ENCODE measurements at places on chromosomes 3 and 15. TPM values are rescaled to one million over a fixed set of nuclear protein-coding genes. Genes with fewer than 3 reads are reported as not detected.
A peak's percentile ranks its signal among the peaks of the same experiment; 100 is the strongest.

DNA sequence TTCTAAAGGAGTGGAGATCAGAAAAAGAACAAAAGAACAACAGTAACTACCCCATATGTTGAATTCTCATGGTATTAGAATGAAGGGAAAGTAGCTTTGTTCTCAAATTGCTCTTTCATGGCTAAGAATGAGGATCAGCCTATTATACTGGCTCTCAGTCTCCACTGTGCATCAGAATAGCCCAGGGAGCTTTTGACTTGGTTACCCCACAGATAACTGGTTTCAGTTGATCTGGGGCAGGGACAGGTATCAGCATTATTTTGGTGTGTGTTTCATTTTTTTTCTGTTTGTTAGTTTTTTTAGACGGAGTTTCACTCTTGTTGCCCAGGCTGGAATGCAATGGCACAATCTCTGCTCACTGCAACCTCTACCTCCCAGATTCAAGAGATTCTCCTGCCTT is 311.7 kb upstream of the TLE3 start:
- no peak for DNase-seq

KPNA4 gene
- 8.1 TPM for polyA plus RNA-seq

- DNase-seq: no peak
Observed at GRCh38 chr15:49131403-49131802, 24.0 kb downstream of the COPS2 start.

- no peak for DNase-seq
Observed at GRCh38 chr15:62392376-62392775, 227.3 kb upstream of the C2CD4B start.

SPSB4 gene
- not detected for polyA plus RNA-seq

ZNF662 gene
- polyA plus RNA-seq: 1.1 TPM

ALDH1L1 gene
- polyA plus RNA-seq: not detected

GP9 gene
- polyA plus RNA-seq: not detected

SLC9C1 gene
- polyA plus RNA-seq: not detected

GRCh38 chr3:30198162-30198561 is 408.2 kb upstream of the TGFBR2 start:
- no peak for DNase-seq

DNA sequence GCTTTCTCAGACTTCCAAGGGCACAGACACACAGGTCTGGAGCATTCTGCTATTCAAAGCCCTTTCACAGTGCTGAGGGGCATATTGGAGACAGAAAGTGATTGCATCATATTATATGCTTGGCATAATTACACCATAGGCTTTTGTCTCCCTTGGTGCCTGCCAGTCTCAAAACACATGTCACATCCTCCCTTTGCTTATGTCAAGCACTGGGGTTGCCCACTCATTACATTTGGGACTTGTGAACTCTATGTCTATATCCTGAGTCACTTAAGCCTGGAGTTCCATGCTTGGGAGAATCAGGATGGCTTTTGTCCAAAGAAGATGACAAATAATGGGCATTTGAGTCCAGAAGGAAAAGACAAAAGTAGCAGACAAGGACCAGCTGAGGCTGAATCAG is 12.3 kb upstream of the PDZRN3 start:
- DNase-seq: no peak

TMIE gene
- 1.1 TPM for polyA plus RNA-seq

GRCh38 chr3:45528429-45528828 is 66.1 kb upstream of the LIMD1 start:
- no peak for DNase-seq

BOC gene
- not detected for polyA plus RNA-seq

DNA sequence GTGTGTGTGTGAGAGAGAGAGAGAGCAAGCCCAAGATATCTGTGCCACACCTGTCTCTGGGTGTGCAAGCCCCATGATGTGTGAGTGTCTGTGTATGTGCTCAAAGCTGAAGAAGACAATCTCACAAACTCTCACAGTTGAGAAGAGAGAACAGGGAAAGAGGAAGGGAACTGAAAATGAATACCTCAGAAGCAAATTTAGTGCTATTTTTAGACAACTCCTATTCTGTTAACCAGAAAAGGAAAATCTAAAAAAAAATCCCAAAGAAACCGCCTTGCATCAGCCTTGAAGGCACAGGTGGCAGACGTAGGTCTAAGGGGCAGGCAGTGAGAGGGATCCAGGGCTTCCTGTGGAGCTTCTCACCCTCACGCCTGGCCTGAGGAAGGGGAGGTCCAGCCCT is 47.8 kb downstream of the ATP2B2 start:
- DNase-seq: no peak

DNA sequence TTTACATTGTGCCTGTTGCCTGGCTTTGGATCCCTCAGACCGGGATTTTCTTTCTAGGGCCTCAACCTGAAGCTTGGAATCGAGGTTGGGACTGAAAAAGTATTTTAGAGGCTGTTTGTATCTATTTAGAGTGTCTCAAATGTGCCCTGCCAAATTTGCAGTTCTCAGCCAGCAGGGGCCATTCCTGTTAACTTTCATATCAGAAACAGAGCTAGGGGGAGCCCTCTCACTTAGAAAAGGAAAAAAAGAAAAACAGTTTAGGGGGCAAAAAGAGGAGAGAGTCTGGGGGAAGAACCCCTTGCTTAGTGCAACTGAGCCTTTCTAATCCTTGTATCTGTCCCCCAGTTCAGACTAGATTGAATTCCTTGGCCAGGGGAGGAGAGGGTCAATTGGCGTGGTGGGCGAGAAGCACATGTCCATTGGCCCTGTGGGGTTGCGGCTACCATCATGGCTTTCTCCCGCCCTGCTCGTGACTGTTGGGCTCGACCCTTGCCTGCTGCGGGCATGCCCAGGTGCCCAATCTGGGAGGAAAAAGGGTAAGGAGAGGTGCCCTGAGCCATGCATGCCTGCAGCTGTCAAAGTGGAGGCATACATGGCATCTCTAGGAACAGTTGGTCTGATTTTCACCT is 101.6 kb downstream of the CFAP44 start:
- no peak for DNase-seq

DNA sequence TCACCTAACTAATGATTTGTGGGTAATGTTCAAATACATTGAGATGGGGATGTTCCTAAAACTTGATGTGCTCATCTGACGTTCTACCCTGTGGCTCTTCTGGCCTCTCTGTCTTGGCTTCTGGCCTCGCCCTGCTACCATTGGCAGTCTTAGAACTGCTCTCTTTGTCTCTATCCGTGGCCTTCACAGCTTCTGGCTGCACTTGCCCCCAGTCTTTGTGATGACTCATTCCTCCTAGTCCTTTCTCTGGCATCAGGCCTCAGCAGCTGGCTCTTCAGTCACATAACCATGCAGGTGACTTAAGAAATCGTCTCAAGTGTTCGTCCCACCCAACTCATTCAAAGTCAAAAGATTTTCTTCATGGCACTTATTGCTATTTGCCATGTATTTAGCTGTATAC is 188.1 kb downstream of the BBX start:
- no peak for DNase-seq

DNA sequence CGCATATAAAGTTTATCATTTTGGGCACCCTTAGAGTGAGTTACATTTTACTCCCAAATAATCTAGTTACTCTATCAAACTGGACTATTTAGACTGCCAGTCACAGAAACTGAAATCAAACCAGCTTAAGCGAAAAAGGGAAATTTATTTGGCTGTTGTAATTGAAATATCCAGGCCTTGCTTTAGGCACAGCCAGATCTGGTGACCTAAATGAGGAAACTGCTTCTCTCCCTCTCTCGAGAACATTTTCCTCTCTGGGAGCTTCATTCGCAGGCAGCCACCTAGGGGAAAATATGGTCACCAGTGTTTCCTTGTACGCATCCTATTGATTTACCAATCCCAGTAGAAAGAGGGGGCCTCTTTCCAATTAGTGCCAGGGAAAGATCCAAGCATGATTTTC is 175.3 kb upstream of the MITF start:
- DNase-seq: no peak

DNA sequence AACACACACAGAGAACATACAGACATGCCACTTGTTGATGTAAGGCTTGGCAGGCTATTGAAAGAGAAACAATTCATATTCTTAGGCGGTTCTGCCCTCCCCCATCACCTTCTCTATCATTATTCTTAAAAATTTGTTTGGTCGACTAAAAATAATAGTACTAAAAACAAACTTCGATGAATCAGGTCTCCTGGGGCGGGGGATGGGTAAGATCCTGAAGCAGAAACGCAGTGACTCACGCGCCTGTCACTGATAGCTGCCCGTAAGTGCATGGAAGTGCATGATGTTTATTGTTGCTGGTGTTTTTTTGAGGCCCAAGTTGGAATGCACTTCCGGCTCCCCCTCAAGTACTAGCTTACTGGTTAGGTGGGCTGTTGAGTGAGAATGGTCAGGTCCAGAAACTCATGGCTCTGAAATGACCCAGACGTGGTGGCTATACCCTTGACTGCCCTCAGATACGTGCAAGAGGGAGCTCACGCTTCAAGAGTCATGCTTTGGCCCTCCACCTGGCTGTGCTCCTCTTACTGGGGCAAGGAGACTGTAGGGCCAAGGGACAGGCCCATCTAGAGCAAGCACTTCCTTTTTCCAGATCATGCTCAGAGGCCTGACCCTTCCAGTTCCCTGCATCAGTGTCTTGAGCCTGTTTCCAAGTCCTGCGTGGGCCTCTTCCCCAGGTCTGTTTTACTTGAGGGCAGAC is 10.9 kb downstream of the SMAD3 start:
- no peak for DNase-seq

- DNase-seq: no peak
Observed at GRCh38 chr15:101436526-101436925, 53.0 kb downstream of the PCSK6 start.

- no peak for DNase-seq
Observed at GRCh38 chr15:67980773-67981685, 73.1 kb upstream of the PIAS1 start.

RAD51 gene
- polyA plus RNA-seq: 0.46 TPM

- no peak for DNase-seq
Observed at GRCh38 chr3:62153231-62153630, 220.1 kb downstream of the FEZF2 start.

DNA sequence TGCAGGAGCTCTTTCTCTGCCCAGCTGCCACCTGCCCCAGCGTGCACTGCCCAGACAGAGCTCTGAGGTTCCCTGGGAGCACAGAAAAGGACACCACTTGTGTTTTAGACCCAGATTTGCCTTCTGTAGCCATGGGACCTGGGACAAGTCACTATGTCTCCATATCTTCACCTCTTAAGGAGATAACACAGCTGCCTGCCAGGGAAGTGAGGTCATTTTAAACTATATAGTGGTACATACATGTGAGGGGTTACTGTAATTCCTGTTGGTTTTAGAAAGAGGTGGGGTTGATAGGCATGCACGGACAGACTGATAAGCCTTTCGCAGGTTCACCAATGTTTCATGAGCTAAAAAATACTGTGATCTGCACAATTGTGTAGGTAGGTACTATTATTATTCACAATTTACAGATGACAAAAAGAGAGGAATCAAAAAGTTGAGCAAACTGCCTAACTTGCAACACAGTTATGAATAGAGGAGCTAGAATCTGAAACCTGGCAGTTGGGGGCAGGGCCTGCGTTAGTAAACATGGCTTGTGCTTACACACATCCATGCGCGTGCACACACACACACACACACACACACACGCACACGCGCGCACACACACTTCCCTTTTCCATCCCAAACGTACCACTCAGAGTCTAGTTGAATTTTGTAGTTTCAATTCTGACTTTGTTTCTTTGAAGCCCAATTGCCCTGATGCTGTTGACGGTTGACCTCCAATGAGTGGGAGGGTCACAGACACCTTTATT is 193.6 kb downstream of the FAM43A start:
- DNase-seq: no peak

- DNase-seq: no peak
Observed at GRCh38 chr3:158802409-158803268, 785 bp downstream of the MFSD1 start.

GRCh38 chr3:72797773-72798543 is 50.3 kb downstream of the SHQ1 start:
- DNase-seq: no peak

GRCh38 chr15:99180086-99180963 is 69.1 kb downstream of the TTC23 start:
- DNase-seq: no peak

GRCh38 chr3:110016235-110016815 is 679.0 kb upstream of the DPPA4 start:
- DNase-seq: no peak

GRCh38 chr3:100912976-100913545 is 80.2 kb downstream of the ABI3BP start:
- no peak for DNase-seq

- DNase-seq: peak; percentile 97
Observed at GRCh38 chr3:8963137-8963853, at the start of gene RAD18. Gene RAD18, minus strand, starts transcription at chr3:8963472. Its CDS starts 87 bp downstream, at chr3:8963385.

LRRC31 gene
- polyA plus RNA-seq: not detected

GRCh38 chr15:57048930-57049549 is 130.6 kb downstream of the TCF12 start:
- no peak for DNase-seq

GRCh38 chr3:191484461-191484860 is 23.5 kb downstream of the PYDC2 start:
- no peak for DNase-seq

FEZF2 gene
- not detected for polyA plus RNA-seq

GRCh38 chr15:63059075-63059474 is 16.5 kb downstream of the TPM1 start:
- no peak for DNase-seq

DNA sequence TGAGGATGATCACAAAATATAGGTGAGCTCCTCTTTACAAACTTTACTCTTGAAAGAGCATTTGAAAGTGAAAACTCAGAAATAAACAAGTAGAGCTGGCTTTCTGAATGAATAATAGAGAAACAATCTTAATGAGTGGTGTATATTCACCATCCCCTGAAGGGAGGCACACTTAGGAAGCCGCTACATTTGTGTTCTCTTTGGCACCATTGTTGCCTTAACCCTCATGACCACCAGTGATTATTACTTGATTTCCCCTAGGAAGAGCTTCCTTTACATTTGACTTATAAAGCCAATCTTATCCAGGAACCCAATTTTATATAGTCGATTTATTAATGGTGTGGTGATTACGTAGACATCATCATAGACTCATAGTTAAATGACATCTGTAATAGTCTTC is 883.9 kb downstream of the TBL1XR1 start:
- DNase-seq: no peak

DNA sequence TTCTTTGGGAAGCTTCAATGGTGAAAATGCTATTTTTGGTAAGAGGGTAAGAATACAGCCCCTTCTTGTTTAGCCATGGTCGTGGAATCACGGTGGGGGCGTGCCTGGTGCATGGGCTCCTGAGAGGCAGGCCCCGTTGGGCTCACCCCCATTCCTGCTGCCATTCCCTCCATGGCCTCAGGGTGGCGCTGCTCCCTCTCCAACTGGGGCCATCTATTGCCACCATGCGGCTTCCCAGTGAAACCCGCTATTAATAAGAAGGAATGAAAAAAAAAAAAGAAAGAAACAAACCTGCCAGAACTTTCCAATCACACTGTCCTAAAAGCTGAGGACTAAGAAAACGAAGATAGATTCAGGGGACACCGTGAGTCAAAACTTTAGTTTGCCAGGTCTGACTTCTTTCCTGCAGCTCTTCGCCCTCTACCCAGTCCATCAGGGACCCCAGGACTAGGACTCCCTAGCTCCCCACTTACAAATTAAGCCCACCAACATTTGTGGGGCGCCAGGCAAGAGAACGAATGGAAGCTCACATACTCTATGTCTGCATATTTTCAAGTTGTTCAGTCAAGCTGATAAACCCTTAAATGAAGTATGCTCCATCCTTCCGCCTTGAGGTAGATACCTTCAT is 30.6 kb upstream of the ABHD2 start:
- DNase-seq: peak; percentile 85
